ENCODE measurements at places on chromosomes 16 and 17. TPM values are rescaled to one million over a fixed set of nuclear protein-coding genes. Genes with fewer than 3 reads are reported as not detected.

DNA sequence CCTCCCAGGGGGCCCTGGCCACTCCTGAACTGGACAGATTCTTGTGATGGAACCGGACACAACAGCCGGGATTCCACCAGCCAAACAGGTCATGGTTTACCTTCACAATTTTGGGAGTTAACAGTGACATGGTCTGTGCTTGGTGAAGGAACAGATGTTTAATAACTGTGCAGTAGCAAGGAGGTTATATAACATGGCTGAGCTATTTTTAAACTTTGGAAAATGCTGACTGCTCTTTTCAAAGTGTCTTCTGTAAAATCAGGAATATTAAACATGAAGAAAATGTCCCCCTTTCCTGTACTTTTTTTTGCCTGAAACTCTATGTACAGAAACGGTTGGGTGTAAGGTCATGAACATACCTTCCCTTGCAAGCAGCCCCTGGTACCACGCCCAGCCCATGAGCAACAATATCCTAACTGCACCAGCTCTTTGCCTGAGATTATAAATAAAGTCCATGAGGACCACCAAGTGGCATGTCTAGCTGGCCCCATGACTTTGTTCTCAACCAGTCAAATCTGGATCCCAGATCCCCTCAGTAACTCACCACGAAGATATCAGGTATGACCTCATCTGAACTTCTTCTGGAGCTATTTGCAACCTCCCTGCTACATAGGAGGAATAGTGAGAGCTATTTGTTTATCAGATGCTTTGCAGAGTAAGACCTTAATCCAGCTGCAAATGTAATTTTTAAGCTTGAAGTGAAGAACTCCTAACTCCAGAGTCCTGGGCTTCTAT is 249.1 kb downstream of the GRIN2A start:
- DNase-seq: no peak

GRCh38 chr17:61507383-61508066 is 55.3 kb downstream of the TBX4 start:
- no peak for DNase-seq

DNA sequence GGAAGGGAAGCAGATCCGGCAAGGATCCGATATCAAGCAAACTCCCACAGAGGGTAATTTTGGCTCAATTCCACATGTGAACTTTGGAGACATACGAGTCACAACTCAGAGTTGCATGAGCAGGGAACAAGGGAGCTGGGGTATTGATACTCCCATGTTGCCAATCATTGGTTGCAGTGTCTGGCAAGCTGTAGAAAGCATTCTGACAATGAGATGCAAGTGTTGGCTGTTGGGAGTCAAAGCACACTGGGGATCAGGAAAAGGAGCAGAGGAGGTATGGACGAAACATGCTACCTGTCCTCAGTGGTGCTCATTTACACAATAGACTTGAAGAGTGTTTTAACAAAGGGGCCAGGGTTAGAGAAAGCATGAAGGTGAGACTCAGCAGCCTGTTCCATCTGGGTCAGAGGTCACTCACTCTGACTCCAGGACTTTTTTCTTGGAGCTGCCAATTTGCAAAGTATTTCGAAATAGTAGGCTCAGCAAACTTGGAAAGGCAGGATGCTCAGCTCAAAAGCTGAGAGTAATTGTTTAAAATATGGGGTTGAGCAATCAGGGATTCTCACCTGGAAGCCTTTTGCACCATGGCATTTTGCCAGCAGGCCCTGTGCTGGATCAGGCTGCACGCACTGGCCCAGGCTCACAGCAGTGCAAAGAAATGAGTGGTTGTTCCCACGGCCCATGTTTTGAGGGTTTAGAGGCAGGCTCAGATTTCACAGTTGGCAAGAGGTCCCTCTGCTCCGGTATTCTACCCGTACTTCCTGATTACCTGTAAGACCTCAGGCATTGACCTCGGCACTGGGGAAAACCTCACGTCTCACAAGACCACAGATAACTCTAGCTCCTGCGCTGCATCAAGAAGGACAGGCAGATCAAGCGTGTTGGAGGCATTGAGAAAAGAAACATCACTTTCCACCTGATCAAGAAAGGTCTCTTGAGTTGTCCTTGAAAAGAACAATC is 17.6 kb upstream of the NKD1 start:
- no peak for DNase-seq

DNA sequence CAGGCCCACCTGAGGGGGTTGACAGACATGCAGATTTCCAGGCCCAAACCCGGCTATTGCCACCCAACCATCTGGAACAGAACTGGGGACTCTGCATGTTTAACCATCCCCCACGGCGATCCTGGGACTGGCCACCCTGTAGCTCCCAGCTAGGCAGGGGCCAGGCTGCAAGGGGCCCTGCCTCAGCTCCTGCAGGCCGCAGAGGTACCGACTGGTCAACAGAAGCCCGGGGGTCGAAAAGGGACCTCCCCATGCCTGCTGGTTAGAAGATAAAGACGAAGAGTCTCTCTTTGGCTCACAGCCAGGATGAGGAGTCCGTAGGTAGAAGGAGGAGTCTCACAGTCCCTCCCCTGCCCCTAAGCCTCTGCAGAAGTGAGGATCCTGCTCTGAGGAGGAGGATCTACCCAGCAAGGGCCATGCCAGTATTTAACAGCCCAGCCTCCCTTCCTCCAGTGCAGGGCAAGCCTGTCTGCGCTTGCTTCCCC is 223.4 kb upstream of the TNRC6C start:
- DNase-seq: no peak

- no peak for DNase-seq
These were observed 1.9 kb downstream of the CREBBP start for GRCh38 chr16:3878610-3879009.

GRCh38 chr17:42526031-42526444 is 10.0 kb upstream of the NAGLU start:
- DNase-seq: no peak

DNA sequence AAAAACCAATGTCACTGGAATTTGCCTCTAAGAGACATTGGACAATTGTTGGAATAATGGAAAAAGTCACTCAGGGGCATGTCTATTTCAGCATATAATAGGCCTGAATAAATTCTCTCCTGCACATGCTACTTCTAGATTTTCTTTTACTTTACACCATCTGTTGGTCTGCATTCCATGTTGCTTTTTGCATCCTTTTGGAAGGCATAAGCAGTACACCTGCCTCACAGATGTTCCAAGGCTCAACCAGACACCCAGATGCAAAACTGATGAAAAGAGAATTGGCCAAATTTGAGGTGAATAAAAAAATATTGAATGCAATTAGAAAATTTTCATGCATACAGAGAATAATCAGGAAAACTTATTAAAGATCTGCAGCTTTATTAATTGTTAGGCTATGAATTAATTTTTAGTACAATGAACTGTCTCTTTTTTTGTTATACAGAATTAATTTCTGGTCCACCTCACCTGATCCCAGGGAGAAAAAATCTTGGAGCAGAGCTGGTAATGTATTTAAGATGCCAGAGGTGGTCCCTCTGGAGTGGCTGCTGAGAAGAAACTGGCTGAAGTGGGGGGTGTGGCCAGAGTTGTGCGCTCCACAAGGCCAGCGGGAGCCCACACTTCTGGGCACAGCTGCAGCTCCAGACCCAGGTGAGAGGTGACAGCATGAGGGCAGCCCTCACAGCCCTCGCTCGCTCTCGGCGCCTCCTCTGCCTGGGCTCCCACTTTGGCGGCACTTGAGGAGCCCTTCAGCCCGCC is 778.6 kb downstream of the CDH11 start:
- no peak for DNase-seq

GRCh38 chr16:4120176-4120575 is 3.9 kb upstream of the ADCY9 start:
- no peak for DNase-seq

DNA sequence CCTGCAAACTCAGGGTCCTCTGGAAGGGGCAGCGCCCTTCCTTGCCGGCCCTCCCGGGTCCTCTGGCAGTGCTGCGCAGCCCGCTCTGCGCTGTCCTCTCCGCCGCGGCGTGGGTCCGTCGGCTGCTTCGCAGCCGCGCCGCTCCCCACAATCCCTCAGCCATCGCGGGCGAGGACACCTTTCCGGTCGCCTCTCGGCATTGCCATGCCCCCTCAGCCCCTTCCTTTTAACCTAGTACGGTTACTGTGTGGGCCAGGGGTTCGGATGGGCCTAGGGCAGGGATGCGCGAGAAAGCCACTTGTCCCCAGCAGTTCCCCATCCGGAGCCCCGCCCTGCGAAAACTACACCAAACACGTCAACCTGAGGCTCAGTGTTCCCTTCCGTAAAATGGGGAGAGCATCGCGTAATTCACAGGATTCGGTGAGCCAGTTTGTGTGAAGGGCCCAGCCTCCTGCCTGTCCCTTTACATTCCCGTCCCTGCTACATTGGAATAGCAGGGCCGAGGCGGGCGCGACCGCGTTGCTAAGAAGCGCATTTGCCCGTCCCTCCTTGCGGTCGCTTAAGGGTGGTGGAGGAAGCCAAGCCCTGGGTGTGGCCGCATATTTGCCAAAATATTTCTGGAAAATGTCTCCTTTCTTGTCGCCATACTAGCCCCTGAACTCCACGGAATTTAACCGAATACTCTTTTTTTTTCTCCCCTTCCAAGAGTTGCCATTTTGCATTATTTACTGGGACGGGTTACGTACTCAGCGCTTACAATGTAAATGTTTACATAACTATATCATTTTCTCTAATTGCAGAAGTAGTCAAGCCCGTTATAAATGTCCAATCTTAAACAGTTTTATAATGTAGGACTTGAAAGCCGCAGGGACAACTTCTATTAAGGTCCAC is 13.2 kb downstream of the COPZ2 start:
- DNase-seq: peak; percentile 23

Gene TELO2
- 20.5 TPM for total RNA-seq
